ENCODE measurements at places on chromosomes 2 and 18.
A peak's percentile ranks its signal among the peaks of the same experiment; 100 is the strongest.

DNA sequence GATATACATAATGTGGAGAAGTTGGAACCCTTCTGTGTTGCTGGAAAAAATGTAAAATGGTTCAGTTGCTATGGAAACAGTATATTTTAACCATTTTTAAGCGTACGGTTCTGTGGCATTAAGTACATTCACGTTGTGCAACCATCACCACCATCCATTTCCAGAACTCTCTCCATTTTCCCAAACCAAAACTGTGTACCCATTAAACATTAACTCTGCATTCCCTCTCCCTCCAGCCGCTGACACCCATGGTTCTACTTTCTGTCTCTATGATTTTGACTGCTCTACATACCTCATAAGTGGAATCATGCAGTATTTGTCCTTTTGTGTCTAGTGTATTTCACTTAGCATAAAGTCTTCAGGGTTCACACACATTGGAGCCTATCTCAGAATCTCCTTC lies 67.3 kb downstream of the LDLRAD4 start:
- DNase-seq, result no peak

GRCh38 chr2:84793641-84794040 lies 87.2 kb downstream of the TRABD2A start:
- no peak for DNase-seq

DNA sequence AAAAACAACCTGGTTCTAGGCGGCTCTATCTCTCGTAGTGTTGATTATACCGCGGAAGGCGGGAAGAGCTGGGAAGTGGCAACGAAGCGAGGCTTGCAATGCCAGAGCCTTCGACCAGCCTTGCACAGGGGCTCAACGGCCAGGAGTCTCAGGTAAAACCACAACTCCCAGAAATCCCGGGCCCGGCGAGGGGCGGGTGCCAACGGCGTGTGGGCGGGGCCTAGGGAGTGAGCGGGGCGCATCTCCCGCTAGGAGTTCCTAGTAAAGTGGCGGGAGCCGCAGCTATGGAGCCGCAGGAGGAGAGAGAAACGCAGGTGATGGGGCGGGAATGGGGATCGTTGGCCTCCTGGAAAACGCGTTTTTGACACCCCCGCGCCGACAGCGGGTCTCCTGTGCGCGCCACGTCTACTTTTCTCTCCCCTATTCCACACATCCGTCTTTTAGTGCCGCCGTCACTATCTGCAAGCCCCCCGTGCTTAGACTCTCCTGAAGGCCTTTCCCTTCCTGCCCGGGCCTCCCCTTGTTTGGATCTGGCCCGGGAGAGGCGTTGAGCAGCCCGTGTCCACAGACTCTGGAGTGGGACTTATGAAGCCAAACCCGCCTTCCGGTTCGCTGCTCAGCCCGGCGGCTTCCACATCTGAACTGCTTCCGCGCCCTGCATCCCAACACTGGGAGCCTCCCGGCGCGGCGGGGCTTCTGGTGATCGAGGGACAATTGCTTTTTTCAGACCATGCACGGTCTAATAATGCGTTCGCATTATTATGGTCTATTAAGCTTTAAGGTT lies at the start of gene HAUS1:
Gene HAUS1 (plus strand): TSS at position 258 of the 784 bp plus-strand sequence. CDS start 27 bp downstream, at position 285.
- DNase-seq, result peak; percentile 69

GRCh38 chr2:151862700-151863099 lies 34.5 kb upstream of the ARL5A start:
- no peak for DNase-seq

DNA sequence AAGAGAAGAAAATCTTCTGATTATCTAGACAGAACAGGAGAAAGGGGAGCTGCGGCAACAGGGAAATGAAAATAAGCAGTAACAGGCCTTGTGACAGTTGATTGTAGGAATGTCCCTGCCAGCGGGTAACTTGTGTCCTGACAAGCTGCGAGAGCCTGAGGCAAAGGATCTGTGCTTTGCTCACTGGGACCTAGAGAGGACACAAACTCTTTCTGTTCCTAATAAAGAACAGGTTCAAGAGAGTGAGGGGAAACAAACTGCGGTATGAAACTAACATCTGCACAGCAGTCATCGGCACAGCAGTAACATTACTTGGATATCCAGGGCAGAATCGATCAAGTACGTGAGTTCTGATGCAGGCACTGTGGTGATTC lies 103.7 kb upstream of the THOC1 start:
- DNase-seq, result no peak

DNA sequence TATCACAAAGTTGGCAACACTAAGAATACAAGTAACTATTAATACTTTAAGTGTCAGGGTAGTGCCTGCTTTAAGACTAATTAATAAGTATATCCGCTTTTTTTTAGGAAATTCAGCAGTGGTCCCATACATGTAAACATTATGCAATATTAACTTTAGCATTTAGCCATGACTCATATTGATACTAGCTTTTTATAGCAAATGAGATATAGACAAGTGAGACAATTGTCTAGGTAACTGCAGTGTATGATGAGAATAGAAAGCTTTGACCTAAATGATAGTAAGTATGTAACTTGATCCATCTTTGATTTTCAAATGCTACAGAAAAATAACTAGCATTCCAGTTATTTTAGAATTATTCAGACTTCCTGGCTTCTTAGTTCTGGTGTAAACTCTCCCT lies 27.4 kb upstream of the VRK2 start:
- DNase-seq, result no peak

DNA sequence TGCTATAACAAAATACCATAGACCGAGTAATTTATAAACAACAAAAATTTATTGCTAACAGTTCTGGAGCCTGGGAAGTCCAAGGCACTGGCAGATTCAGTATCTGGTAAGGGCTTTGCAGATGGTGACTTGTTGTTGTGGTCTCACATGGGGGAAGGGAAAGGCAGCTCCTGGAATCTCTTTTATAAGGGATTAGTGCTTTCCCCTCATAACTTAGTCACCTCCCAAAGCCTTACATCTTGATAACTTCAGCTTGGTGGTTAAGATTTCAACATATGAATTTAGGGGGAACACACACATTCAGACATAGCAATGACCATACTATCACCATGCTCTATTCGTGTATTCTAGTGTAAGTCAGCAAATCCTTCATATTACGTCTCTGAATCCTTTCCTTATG lies 447.6 kb upstream of the TCF4 start:
- DNase-seq, result no peak
